Activated CD8-positive, alpha-beta memory T cell treated with anti-CD3 and anti-CD28 coated beads for 24 hours (primary cell): ENCODE measurements at places on chromosomes 12 and 14.

GRCh38 chr14:93049867-93050331, 65.8 kb downstream of the ITPK1 start:
- no peak for DNase-seq

GRCh38 chr12:121535150-121536053, 45.4 kb downstream of the KDM2B start:
- DNase-seq = no peak

DNA sequence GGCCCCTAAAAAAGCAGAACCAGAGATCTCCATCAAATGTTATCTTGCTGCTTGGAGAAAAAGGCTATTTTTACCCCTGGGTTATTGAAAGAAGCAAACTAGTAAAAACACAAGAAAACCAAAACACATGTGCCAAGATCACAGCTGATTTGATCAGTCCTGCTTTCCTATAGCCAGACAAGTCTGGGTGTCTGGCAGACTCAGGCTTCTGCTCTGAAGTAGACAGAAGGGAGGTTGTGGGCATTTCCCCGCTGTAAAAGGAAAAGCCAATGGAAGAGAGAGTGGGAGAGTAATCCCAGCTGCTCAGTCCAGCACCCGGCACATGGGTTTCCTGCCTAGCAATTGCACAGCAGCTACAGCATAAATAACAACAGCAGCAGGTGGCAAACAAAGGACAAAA, 177.9 kb downstream of the PHLDA1 start:
- no peak for DNase-seq

DNA sequence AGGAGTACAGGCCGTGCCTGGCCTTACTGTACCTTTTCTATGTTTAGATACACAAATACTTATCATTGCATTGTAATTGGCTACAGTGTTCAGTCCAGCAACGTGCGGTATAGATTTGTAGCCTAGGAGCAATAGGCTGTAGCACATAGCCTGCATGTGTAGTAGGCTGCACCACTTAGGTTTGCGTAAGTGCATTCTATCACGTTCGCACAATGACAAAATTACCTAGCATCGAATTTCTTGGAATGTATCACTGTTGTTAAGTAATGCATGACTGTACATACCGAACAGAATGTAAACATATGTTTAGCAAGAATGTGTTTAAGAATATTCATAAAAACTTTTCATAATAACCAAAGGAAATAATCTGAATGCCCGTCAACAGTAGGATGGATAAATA, 31.9 kb downstream of the VRTN start:
- no peak for DNase-seq

DNA sequence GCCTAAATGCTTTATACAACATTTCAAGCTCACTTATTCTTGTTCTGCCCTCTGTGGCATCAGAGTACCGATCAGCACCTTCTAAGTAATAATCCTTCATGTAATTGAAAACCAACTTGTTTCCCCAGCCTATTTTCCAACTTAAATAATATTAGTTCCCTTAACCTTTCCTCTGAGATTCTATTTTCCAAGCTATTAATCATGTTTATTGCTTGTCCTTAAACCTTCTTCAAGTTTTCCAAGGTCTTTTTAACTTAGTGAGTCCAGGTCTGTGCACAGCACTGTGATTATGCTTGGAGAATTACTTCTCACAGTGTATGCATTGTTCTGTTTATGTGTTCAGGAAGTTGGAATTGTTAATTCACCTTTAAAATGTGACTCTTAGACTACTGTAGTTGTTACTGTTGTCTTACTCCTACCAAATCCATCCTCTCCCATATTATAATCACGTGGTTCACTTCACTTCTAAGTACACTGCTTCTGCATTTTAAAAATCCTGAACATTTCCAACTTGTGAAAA, 1039.3 kb upstream of the FOXG1 start:
- no peak for DNase-seq

- DNase-seq = no peak
These were observed 936 bp downstream of the AKT1 start for GRCh38 chr14:104794631-104794992.

DNA sequence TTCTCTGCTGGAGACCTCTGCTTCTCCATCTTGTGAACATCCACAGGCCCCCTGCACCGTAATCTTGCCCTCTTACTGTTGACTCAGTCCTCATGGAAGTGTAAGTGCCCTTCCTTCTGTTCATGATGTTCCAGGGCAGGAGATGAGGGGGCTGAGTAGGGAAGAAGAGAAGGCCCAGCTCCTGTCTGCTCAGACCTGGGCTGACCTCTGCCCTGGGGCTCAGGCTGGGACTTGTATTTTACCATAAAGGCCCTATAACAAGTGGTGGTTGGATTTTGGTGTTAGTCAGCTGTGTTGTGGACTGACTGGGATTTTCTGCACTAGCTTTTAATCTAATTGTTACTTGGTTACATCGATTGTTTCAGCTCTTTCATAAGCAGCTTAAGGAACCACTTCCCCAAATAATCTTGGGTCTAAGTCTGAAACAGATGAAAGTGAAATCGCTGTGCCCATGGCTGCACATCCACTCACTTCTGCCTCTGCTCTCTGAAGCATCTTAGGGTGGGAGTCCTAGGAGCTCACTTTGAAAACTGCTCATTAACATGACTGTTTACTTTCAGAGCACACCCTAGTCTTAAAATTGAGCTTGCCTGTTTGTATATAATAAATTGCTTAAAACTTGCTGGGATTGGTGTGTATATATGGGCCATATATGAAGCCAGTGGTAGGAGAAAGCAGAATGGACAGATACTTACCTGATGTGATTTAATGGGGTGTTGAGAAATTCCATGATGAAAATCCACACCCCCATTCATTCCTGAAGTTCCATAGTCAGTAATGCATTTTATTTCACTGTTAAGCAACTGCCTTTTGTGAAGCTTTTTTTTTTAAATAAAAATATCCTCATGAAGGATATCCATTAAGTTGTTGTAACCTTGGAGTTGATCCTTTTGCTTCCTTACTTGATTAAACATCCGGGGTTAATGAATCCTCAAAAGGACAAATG, 17.7 kb downstream of the C12orf71 start:
- DNase-seq = no peak

DNA sequence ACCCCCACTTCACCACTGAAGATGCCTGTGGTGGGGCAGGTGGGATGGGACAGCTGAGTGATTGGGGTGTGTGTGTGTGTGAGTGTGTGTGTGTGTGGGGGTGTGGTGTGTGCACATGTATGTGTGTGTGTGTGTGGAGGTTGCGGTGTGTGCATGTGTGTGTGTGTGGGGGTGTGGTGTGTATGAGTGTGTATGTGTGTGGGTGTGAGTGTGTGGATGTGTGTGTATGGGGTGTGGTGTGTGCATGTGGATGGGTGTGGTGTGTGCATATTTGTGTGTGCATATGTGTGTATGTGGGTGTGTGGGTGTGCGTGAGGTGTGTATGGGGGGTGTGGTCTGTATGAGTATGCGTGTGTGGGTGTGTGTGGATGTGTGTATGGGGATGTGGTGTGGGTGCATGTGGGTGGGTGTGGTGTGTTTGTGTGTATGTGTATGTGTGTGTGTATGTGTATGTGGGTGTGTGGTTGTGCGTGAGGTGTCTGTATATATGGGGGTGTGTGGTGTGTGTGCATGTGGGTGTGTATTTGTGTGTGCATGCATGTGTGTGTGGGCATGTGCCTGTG, 61.6 kb downstream of the PLEKHG3 start:
- DNase-seq = no peak

DNA sequence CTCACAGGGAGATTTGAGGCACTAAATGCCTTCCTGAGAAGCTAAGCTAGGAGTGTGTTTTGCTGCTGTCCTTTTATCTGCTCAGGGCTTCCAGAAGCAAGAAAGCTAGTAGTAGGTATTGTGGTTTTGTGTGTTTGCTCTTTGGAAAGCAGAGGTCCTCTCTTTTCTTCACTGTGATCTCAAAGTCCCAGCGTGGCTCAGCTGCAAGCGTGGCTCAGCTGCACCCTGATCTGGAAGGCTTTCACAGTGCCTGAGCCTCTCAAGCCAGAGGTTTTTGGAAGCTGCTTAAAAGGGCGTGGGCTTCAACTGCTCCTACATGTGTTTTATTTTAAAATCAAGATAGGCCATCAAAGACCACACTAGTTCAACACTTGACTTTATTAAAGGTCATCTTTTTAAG, 337.4 kb upstream of the RGS6 start:
- no peak for DNase-seq

DNA sequence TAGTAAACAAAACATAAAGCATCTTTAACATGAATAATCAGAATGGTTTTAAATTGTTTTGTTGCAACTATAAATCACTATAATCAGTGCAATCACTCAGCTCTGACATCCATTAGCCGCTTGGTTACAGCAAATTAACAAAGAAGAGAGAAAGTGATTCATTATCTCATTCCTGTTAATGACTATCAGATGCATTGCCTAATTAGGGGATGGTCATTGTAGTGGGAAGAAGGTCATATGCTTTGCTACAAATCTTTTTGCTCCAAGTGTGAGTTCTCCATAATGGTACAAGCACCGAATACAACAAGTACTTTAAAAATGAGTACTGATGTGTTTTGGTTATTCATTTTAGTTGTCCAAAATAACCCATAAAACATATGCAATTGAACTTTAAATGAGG, 272.0 kb downstream of the AKAP6 start:
- no peak for DNase-seq

- no peak for DNase-seq
These were observed 199.9 kb upstream of the FOXN3 start for GRCh38 chr14:89616852-89617341.

GRCh38 chr14:46734286-46734685, 82.7 kb upstream of the RPL10L start:
- DNase-seq = no peak

GRCh38 chr14:100842799-100843198, 16.9 kb downstream of the MEG3 start:
- no peak for DNase-seq

GRCh38 chr12:31278424-31278823, 47.5 kb downstream of the SINHCAF start:
- DNase-seq = no peak

DNA sequence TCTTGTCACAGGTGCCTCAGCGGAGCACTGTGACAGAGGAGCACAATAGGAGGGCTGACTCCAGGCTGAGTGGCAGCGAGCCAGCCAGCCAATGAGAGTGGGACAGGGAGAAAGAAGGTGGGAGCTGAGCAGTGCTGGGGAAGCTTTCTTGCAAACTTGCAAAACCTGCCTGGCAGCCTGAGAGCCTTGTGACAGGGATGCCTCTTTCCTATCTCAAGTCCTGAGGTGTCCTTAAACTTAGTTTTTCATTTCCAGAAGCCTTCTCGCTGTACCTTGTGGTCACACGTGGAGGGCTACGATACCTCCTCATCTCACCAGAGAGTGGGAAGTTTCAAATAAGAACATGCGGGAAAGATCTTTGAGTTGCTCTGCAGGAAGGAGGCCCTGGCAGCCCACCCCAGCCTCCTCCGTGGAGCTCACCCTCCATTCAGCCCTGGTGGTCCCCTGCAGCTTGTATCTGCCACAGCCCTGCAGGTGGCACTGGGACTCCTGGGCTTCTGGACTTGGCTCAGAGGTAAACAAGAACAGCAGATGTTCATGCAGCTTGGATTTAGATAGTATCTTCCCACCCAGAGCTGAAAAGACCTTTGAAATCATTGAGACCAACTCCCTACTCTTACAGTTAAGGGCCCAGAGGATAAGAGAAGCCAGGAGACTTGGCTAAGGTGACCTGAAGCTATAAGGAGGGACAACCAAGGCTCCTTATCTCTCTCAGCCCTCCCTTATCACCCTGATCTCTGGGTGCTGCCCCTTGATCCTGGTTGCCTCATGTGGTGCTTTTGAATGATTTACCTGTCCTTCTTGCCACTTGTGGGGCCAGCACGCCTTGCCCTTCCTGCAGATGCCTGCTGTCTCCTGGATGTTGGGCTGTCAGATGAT, 153.5 kb upstream of the MAX start:
- DNase-seq = no peak
